ENCODE measurements at places on chromosomes 2 and 18.

DNA sequence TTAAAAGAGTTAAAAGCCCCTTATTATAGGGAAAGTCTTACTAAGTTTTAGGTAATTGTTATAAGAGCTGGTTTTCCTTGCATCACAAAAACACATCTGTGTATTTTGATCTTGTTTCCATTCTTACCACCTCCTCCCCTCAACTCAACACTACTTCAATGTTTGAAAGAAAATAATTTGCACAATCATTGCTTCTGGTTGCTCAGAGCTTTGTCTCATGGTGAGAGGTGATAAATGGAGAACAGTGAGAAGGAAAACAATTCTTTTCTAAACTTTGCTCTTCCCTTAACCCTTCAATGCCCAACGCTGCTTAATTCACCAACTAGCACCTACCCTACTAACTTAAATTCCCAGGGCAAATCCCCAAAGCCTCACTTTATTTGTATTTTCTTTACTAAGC is 268.1 kb upstream of the LINC00305 start:
- DNase-seq: no peak

DNA sequence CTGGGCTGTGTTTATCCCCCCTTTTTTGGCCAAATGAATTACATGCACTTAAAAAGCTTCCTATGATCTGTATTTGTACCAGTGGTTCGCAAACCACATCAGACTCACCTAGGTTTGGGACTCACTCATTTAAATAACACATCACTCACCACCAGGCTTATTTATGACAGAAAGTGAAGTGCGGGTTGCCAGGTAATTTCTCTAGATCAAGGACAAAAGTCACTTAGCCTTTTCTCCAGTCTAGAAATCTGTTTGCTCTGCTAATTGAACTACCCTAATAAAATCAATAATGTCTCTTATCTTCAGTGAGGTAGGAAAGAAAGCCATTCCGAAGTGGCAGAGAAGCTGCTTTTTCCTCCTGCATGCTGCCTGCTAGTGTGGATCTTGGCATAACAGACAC is 88.1 kb upstream of the SLC8A1 start:
- no peak for DNase-seq

GRCh38 chr2:165192729-165193128 is 11.1 kb downstream of the SCN3A start:
- no peak for DNase-seq

- no peak for DNase-seq
Measured at GRCh38 chr2:222651718-222652418, 4.0 kb downstream of the FARSB start.

GRCh38 chr2:60066096-60066839 is 487.2 kb downstream of the BCL11A start:
- DNase-seq: no peak

DNA sequence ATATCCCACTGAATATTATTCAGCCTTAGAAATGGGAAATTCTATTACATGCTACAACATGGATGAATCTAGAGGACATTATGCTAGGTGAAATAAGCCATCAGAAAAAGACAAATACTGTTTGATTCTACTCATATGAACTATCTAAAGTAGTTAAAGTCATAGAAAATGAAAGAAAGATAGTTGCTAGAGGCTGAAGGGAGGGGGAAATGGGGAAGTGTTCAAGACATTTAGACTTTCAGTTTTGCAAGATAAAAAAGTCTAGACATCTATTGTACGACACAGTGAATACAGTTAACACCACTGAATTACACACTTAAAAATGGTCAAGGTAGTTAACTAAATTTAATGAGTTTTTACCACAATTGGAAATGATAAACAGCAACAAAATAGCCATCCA is 835.9 kb upstream of the CHAC2 start:
- peak; percentile 21 for DNase-seq

DNA sequence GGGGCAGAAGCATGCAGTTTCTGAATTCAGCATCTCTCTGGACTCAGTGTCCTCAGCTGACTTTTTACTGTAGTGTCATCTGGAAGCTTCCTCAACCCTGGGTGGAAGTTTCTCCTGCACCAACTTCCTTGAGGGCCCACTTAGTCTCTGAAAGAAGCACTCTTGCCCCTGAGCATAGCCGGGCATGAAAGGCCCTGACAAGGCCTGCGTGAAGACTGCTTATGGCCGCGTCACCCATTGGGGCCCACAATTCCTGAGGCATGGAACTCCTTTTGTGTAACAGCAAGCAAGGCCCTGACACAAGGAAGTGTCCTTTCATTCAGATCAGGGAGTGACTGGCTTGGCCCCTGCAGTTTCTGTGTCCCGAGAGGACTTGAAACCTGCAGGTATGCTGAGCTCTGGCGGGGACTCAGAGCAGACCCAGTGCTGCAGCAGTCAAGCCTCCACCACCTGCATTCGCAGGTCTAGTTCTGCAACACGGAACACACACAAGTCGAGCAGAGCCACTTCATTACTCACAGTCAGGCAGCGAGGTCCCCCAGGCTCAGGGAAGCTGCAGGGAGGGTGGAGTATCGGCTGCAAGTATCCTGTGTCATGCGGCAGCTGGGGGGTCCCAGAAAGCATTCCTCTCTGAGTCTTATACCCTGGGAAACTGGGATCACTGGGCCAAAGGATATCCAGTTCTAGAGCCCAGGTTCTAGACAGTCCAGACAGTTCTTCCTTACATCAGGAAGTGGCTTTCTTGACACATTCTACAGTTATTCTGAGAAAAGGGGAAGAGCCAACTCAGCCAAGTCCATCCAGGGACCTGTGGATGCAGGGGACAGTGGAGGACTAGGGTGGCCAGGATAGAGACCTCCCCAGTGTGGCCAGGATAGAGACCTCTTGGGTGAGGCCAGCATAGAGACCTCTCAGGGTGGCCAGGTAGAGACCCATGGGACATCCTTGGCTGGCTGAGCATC is 35.6 kb upstream of the PRLH start:
- peak; percentile 90 for DNase-seq

DNA sequence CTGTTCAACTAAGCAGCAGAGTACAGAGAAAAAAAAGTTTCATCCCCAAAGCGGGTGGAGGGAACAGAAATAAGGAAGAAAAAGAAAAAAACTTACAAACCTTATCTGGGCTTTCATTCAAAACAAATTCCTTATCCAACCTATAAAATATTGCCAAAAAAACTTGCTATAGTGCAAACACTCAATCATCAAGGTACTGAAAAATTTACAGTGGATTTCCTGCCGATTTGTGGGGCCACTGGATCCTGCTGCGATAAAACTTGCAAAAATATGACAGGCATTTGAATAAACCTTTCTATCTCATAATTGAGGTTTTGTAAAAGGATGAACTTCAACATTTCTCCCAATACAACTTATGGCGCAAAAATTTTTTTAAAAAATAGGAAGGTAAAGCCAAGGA is 77.0 kb downstream of the ZNF521 start:
- DNase-seq: no peak

DNA sequence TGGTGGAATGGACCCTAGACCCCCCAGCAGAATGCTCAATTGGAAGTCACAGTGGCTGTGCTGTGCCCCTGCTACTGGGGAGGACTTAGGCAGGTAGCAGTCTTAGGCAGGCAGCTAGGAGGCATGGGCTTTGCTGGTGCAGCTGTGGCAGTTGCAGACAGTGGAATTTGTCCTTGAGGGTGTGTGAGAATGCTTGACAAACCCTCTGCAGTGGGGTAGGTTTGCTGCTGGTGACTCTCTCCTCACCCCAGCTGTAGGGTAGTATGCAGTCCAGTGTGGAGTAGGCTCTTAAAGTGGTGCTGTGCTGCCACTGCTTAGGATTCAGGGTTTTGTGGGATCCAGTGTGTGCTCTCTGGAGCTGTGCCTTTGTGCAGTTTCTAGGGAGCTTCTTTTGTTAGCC is 61.3 kb downstream of the NUP35 start:
- no peak for DNase-seq

- no peak for DNase-seq
Measured at GRCh38 chr2:1482981-1483380, 69.7 kb downstream of the TPO start.

DNA sequence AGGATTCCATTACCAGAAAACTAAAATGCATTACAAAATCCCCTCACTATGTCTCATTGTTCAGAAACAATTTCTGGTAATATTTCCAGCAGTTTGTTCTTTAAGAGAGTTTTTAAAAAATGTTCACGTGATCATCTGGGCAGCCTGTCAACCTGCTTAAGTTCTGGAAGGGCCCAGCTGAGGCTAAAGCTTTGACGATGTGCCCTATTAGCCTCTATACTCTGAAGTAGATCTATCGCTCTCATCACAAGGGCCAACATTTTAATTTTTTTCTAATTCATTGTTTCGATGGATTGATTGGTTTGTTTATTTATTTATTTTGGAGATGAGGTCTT is 205.8 kb downstream of the PRKCE start:
- no peak for DNase-seq

DNA sequence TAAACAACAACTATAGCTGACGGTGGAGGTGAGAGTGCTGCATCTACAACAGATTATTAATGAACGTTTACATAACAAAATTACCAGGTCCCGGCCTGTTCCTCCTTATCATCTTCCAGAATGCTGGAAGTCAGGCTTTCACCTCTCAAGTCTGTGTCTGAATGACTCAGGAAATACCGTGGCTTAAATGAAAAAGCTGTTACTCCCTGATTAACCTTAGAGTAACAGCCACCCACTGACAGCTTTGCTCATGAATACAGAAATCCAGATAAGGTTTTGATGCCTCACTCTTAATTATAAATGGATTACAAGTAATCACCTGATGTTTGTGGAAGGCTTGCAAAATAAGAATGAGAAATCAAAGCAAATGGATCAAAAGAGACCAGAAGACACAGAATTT is 885.3 kb upstream of the CELF4 start:
- no peak for DNase-seq

DNA sequence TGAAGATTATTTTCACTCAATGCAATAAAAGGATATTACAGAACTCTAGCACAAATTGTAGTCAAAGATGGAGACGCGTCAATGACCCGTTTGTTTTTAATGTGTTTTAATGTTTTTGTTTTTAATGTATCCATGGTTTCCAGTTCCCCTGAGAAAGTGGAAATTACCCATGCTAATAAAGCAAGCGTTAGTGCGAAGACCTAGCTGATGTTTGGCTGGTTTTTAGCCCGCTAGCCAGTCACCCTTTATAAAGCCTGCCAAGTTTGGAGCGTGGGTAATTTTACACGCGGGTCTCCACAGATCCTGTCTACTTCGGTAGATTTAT is 430 bp upstream of the CHMP1B start:
- no peak for DNase-seq

- no peak for DNase-seq
Measured at GRCh38 chr2:2950403-2950952, 427.1 kb downstream of the EIPR1 start.

DNA sequence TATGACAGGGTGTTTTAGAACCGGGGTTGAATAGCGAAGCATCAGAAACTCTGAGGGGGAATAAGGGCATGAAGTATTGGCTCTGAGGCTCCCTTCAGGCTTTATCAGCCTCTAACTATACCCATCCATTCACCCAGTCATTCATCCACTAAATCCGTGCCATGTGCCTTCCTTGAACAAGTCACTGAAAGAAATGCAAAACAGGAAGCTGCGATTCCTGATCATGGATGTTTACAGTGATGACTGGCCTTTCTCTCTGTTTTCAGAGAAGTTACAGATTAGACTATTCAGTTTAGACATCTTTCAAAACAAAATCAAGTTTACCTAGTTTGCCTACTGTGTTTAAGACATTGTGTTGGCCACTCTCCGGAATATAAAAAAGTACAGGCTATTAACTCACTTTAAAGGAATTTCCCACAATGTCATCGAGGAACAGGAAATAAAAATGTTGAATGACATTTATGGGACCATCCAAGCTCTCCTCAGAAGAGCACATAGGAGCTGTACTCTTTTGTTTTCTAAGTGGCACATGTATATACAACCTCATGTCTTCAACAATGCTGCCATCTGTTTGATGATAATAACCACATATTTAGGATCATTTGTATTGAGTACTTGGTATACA is 43.8 kb upstream of the SLC14A1 start:
- no peak for DNase-seq

DNA sequence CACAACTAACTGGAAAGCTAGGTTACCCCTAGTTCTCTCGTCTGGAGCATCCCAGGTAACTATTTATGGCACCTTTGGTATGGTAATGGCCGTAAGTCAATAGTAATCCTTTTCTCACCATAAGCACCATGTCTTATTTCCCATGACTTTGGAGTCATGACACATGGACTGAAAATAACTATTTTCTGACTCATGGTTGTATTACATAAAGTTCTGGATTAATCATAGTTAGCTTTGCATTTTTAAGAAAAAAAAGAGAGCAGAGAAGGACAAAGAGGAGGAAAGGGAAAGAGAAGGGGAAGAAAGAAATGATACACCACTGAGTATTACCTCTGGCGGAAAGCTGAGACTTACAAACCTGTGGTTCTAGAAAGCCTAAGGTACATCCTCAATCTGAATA is 99.3 kb downstream of the BIN1 start:
- DNase-seq: no peak

DNA sequence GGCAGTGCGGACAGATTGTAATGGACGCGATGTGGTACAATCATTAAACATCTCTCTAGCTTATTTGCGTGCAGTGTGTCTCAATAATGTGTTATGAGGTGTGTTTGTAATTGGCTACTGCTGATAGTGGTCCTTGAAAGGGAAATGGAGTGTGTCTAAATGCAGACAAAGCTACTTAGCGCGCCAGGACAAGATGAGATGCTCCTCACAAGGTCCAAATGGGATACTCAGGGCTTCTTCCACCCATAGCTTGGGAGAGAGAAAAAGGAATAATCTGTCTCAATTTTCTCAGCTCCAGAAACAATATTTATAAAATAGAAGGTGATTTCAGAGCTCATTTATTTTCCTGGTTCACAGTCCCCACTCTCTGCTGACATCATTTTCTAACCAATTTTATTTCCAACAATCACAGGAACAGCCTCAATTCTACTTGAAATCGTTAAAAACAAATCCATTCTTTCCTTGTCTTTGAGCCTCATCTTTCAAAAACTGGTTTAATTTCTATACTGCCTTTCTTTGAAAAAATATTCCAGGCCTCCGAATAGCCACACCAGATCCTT is 28.5 kb downstream of the GALNT14 start:
- DNase-seq: no peak

DNA sequence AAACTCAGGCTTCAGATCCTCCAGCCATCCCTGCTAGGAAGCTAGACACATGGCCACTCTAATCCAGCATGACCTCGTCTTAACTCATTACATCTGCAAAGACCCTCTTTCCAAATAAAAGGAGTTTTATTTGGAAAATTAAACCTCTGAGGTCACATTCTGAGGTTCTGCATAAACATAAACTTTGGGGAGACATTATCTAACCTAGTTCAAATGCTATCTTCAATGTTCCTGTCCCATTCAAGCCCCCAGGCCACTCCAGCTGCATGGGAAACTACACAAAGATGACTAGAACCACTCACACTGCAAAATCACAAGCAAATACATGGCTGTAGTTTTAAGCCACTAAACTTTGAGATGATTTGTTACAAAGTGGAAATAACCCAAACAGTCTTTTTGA is 99.0 kb upstream of the RNF152 start:
- DNase-seq: no peak

DNA sequence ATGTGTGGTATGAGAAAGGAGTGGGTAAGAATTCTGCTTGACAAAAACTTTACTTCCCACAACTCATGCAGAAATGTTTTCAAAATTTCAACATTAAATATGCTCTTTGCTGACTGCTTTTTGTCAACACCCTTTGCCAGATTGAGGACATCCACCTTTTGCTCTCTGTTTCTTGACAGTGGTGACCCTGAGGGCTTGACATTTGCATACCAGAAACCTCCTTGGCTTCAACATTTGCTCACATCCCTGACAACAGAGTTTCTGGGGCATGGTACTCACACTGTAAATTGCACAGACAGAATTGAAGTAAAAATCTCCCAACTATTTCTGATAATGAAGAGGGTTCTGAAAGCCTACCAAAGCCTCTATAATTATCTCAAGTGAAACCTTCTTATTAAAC is 95.7 kb downstream of the RND3 start:
- peak; percentile 43 for DNase-seq
